Upper lobe of left lung (tissue), 6 donors: ENCODE measurements at places on chromosomes 3 and 15.

DNA sequence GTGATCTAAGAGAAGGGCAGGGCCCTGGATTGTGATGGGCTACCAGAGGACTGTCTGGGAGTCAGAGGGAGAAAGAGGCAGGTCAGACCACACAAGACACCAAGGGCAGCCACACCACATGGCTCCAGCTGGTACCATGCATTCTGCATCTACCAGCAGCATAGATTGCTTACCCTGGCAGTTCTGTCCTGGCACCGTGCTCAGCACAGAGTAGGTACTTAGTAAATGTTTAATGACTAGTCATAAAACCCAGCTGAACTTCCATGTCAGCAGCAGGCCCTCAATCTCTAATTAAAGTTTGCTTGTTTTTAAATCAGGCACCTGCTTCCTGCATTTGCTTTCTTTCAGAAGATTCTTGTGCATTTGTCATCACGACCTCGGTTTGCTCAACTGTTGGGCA, 77.3 kb upstream of the ATP2B2 start:
- no peak for DNase-seq

DNA sequence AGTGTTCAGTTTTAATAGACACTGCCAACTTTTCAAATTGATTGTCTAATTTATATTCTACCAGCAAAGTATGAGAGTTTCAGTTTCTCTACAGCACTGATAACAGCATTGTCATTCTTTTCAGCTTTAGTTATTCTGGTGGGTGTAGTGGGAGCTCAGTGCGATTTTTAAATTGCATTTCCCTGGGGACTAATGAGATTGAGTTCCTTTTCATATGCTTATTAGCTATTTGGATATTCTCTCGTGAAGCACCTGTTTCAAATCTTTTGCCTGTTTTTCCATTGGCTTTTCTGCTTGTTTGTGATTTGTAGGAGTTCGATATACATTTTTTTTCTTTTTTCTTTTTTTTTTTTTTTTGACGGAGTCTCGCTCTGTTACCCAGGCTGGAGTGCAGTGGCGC, 18.8 kb upstream of the IDH2 start:
- DNase-seq = no peak

DNA sequence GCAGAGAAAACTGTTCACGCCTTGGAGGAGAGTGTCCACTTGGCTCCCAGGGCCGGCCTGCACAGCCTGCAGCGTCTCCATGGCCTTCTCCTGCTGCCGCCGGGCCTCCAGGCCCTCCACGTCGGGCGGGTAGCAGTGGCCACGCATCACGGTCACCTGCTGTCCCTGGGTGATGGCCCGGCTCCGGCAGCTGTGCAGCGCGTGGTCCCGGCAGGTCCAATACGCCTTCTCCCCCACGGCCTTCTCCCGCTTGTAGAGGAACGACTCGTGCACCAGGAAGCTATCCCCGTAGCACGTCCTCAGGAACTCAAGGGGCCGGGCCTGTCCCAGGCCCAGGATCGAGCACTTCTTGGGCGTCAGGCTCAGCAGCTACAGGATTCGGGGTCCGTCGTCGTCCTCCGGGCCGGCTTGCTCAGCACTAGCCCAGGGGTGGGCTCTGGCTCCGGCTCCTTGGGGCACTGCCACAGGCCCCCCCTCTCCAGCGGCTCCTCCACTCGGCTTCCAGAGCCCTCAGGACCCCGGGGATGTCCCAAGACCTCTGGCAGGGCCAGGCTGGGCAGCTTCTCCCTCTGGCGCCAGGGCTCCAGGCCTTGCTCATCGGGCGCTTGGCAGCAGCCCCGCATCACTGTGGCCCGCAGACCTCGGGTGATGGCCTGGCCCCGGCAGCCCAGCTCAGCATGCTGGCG, 83.6 kb upstream of the FXR1 start:
- DNase-seq = no peak

GRCh38 chr3:151835751-151836525, 22.0 kb downstream of the AADAC start:
- DNase-seq = no peak

DNA sequence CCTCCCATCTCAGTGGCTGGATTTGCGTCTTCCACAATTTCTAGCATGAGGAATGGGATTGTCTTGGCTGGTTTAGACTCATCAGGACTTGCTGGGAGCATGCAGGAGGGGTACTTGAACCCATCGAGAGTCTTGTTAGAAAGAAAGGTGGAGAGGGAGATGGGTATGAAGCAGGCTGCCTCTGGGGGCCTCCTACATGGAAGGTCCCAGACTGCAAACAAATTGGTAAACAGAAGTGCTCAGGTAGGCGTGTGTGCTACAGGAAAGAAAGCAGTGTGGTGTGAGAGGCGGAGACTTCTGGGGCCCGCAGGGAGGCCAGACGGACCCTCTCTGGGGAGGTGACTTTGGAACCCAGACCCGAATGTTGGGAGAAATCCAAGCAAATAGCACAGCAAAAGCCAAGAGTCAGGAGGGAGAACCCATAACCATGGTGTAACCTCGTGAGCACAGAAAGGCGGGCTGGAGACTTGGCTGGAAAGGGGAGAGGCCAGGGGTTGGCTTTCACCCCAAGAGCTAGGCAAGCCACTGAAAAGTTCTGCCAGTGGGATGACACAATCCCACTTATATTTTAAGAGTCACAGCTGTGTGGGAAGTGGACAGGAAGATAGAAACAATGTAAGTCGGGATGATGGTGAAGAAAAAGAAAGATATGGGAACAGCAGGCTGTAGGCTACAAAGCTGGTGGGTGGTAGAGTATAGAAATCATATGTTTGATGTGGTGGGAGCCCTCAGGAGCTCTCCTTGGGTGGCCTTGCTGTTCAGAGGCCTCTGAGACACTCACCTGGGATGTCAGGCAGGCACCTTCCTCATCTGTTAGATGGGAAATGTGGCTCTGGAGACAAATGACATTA, 130.1 kb upstream of the PRR20G start:
- no peak for DNase-seq

DNA sequence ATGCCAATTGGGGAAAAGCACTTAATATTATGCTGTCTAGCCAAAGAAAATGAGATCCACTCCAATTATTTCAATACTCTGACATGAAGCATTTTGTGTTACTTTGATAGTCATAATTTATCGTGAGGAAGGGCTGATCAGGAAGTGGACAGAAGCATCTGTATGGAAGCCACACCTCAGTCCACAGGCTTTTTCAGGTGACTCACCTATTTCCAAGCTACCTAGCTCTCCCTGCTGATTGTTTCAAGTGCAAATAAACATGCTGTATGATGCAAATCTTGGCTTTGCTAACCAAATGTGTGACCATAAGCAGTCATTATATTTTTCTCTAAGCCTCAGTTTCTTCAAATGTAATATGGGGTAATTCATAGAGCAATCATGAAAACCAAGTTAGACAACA, 30.8 kb upstream of the CPB1 start:
- no peak for DNase-seq

GRCh38 chr3:107085261-107085660, 292.0 kb upstream of the CCDC54 start:
- DNase-seq = no peak

GRCh38 chr3:54042259-54042823, 80.0 kb upstream of the CACNA2D3 start:
- no peak for DNase-seq

DNA sequence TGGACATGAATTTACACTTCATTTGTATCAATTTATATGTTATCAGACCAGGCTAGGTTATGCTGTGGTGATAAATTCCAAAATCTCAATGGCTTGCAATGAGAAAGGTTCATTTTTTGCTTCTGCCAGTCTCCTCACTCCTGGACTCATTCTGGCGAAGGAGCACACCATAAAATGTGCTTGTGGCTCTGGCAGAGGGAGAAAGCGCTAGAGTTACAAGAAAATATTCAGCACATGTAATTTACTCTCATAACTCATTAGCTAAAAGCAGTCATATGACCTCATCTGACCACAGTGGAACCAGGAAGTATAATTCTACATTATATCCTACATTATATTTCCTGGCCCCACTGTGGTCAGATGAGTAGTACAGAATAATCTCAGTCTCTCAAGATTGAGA, 193.8 kb downstream of the BCHE start:
- DNase-seq = no peak

DNA sequence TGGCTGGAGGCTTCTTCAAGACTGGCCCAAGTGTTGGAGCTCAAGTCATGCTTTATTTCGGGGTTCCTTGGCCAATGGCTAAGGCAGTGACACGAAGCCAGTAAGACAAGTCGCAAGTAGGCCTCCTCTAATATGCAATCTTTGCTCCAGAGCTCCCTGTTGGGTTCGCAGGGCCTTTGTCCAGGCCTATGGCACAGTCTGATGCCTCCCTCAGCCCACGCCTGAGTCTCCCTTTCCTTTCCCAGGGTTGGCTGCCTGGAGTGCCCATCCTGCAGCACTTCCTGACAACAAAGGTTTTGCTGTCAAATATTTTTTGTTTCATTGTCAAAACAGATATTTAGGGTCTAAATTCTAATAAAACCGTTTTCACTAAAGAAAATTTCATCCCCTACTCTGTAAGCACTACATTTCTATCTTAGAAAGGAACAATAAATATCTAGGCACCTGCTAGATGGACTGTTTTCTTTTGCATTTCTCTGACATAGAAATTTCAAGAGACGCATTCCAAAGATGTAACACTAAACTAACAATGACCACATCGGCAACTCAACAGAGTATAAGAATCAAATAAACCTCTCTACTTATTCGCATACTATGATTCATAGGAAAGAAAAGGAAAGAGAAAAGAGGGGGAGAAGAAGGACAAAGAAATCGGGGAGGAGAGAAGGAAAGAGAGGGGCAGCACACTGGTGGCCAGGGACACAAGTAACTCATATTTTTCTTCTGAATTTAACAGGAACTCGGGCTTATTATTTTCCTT, 393.1 kb upstream of the ATP11B start:
- DNase-seq = no peak

DNA sequence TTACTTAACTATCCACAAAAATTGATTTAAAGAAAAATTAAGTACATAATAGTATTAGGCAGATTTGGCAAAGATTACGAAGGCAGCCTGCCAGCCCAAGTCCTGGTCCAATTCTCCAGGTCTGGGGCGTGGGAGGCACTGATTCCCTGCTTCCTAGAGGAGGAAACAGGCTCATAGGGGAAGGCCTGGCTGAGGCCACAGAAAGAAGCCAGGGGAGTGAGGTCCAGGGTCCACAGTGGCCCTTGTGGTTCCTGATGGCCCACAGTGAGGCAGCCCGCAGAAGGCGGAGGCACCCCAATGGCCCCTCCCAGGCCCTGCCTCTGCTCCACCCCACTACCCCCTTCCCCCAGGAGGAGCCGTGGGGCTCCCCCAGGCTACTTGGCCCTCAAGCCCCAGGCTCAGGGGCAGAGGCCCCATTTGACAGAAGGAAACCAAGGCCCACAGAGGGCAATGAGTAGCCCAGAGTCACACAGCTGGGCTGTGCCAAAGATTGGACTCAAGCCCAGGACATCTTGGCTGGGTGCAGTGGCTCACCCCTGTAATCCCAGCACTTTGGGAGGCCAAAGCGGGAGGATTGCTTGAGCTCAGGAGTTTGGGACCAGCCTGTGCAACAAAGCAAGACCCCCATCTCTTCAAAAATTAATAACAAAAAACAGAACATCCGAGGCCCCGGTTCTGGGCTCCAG, 21.0 kb downstream of the H1-8 start:
- DNase-seq = no peak
